ENCODE measurements at places on chromosomes 13 and 19. TPM values are rescaled to one million over a fixed set of nuclear protein-coding genes. Genes with fewer than 3 reads are reported as not detected.

The PRTN3 gene
- 4.7 TPM for total RNA-seq

The MEIOSIN gene
- total RNA-seq: not detected

The FIZ1 gene
- under 0.01 TPM for total RNA-seq

The CBY2 gene
- not detected for total RNA-seq

The PROZ gene
- not detected for total RNA-seq

The FGF9 gene
- total RNA-seq: 3.7 TPM

The APLP1 gene
- total RNA-seq: 2.1 TPM

The FKBP8 gene
- 116 TPM for total RNA-seq

The ONECUT3 gene
- not detected for total RNA-seq

The ZNF865 gene
- total RNA-seq: 1.0 TPM

The ELSPBP1 gene
- total RNA-seq: not detected

The ZSWIM9 gene
- total RNA-seq: 1.6 TPM

The RDH8 gene
- total RNA-seq: not detected

The NLRP9 gene
- total RNA-seq: not detected

The NUCB1 gene
- 107 TPM for total RNA-seq

The GRIN3B gene
- total RNA-seq: not detected

The SPRED3 gene
- total RNA-seq: not detected

The NLRP7 gene
- not detected for total RNA-seq

The KIR3DL2 gene
- not detected for total RNA-seq

The ZNF431 gene
- total RNA-seq: 13.0 TPM

The LGI4 gene
- 5.2 TPM for total RNA-seq

The ATP12A gene
- not detected for total RNA-seq

The CD37 gene
- 7.8 TPM for total RNA-seq

The IGFL2 gene
- total RNA-seq: not detected

The GEMIN7 gene
- total RNA-seq: 16.7 TPM

The JUNB gene
- total RNA-seq: 31.3 TPM

The PCDH8 gene
- 3.1 TPM for total RNA-seq

The PSG2 gene
- total RNA-seq: not detected

All from skeletal muscle tissue (tissue), 5 donors.